CD4-positive, alpha-beta T cell treated with Interleukin-17A for 1 hour (primary cell): ENCODE measurements at places on chromosomes 5 and 9.

GRCh38 chr9:126128494-126129142 is 198.0 kb upstream of the MVB12B start:
- DNase-seq = no peak

- no peak for DNase-seq
These were observed 28.4 kb upstream of the ITGA1 start for GRCh38 chr5:52759331-52759730.

- DNase-seq = no peak
These were observed 482.9 kb downstream of the AGTPBP1 start for GRCh38 chr9:85258823-85259370.

- DNase-seq = no peak
These were observed 45.1 kb downstream of the GLRX start for GRCh38 chr5:95777441-95777840.

DNA sequence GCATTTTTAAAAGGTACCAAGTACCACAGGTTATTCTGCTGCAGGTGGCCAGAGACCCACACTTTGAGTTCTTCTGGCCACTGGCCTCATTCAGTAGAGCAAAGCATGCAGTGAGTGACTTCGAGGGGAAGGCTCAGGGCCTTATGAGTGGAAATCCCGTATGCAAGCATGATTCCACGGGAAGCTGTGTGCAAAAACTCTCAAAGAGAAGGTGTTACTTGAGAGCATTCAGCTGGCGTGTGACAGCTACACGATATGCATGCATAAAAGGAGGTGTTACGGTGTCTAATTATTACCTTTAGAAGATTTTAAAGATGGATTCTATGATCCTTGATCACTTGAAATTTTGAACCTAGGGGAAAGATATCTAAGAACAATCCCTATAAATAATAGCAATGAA is 160.3 kb downstream of the ENC1 start:
- no peak for DNase-seq

DNA sequence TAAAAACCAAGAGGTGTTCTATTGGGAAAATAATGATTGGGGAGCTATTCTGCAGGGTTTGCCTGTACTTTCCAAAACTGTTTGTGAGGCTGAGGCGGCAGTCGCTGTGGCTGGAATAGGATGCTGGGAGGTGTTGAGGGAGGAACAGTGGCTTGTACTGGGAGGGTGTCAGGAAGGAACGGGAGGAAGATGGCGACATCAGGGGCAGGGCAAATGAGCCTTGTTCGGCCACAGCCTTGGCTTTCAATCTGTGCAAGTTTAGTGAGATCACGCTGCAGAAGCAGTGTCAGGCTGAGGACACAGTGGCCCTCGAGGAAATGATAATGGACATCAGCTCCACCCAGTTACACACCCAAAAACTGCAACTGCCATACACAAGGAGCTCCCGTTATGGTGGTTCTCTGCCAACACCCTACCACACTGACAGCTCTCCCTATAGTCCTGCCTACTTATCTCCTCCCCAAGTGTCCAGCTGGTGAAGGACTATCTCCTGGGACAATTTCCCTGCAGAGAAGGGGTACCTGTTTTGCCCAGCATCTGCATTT is 27.3 kb downstream of the KIF2A start:
- no peak for DNase-seq

DNA sequence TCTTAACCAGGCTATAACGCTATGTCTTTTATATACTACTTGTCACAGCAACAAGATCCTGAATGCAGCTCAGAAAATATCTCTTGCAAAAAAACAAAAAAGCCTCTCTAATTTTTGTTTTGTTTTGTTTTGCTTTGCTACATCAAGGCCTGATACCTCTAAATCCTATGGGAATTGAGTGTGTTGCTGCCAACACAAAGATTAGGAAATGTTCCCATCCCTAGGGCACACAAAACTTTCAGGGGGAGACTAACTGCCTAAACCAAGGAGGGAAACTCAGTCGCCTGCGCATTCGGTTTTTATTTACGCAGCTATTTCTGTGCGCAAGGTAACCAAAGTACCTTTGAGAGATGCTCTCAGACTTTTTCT is 1.7 kb downstream of the SSBP2 start:
- DNase-seq = no peak
